Right cardiac atrium (tissue), 5 donors: ENCODE measurements at places on chromosomes 2 and 18.

DNA sequence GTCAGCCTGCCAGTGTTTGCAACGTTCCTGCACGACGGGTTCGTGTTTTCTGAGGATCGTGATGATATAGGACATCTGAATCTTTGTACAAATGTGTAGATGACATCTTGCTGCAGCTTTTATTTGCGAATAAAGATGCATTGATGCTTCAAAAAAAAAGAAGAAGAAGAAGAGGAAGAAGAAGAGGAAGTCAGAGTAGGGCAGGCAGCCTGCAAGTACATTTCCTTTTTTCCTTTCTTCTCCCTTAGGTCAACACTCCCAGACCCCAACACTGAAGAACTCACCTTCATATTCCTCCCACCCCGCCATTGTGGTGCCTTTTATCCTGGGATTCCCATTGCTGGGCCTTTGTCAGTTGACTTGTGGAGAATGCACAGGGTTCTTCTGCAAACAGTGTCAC, 91.5 kb downstream of the FHOD3 start:
- no peak for DNase-seq

DNA sequence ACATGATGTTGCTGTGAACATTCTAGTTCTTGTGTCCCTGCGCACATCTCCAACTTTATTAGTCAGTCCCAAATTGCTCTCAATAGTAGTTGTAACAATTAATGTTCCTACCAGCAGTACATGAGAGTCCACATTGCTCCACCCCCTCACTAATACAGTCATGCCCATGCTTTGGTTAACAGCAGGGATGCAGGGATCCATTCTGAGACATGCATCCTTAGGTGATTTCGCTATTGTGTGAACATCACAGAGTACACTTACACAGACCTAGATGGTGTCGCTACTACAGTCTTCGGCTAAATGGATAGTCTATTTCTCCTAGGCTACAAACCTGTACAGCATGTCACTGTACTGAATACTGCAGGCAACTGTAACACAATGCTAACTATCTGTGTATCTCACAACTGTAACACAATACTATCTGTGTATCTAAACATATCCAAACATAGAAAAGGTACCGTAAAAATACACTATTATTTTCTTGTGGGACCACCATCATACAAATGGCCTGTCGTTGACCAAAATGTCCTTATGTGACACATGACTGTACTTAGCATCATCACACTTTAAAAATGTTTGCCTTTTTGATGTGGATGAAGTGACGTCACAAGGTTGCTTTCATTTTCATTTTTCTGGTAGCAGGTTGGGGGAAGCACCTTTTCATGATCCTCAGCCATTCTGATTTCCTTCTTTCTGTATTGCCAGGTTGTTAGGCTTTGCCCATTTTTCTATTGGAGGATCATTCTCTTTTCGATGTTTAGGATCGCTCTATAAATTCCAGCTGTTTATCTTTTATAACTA, 82.9 kb upstream of the RNF152 start:
- DNase-seq, result no peak

DNA sequence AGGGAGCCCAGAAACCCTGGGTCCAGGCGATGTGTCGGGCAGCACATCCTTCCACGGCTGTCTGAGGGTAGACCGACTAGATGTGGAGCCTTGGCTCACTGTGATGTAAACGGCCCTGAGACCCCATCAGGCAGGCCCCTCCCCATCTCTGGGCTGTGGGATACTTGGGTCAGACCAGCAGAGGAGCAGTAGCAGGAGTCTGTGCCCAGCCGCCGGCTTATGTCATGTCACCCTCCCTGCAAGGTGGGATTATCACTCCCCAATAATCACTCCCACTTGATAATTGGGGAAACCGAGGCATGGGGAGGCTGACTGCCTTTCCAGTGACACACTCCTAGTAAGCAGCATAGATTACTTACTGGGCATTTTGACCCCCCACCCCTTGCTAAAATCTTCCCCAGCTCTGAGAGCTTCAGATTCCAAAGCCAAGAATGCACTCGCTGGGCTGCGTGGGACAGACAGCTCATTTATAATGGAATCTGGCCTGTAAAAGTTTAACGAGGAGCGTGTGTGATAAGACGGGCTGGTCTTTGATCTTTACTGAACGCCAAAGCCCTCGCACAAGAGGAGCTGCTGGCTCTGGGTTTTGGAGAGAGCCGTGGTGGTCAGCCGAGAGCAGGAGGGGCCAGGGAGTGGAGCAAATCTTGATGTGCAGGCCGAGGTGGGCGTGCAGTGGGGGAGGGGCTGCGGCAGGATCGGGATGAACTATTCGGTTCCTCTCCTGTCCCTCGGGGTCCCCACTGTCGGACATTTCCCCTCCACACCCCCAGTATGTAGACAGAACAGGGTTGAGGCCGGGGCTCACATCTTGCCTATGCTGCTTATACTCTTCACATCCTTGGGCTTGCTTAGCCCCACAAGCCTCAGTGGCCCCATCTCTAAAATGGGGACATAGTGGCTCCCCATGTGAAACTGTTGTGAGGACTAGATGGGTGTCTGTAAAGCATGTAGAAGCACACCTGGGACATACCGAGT, 200.0 kb downstream of the GLI2 start:
- no peak for DNase-seq

GRCh38 chr2:156434461-156435291, 1.5 kb upstream of the GPD2 start:
- no peak for DNase-seq

DNA sequence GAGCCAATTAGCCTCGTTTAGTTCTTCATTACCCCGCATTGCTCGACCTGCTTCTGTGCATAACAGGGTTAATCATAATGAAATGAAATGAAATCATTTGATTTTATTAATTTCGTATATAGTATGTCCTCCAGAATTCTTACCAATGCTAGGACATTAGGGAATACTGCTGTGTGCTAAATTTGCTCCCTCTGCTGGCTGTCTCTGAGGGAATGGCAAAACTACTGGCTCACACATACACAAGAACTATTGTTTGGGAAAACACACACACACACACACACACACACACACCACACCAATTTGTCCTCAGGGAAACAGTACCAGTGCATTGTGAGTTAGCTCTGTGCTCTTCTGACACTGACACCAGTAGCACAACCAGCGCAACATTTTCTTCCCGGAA, 273.3 kb upstream of the TCF4 start:
- no peak for DNase-seq

DNA sequence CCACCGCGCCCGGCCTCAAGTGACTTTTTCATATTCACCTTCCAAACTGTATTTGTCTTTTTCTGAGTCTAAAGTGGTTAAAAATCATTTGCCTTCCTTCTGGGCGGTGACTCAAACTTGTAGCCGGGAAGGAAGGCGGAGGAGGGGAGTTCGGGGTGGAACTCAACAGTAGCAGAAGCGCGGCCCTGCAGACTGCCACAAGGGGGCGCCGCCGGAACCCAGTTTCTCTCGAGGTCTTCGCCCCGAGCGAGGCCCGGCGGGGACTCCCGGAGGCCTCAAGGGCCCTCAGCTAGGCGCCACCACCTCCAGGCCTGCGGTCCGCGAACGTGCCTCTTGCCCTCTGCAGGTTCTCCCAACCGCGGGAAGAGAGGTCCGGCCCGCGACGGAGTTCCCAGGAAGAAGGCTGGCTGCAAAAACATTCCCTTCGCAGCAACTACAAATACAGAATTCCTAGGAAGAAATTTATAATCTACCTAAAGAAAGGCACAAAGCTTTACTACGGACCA, 16.8 kb upstream of the ITM2C start:
- DNase-seq, result peak; percentile 89

DNA sequence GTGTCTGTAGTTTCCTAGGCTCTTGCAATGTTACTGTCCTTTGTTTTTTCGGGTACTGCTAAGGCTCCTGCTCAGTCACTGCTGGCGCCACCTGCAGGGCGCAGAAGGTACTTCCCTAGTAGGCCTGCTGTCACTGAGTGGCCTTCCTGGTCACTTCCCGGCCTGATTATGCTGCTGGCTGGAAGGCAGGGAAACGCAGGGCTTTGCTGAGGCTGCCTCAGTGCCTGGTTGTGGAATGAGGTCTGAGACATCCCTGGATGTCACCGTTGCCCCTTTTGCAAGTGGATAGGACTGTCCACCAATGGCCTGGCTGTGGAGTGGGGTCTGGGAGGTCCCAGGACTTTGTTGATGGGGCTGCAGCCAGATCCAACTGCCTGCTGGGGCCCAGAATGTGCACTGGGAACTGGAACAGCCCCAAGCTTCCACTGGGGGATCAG, 13.1 kb downstream of the DAW1 start:
- peak; percentile 79 for DNase-seq

GRCh38 chr18:35695803-35696202, 114.3 kb downstream of the GALNT1 start:
- DNase-seq, result peak; percentile 91

GRCh38 chr18:79720359-79720733, 40.7 kb downstream of the CTDP1 start:
- DNase-seq, result no peak

DNA sequence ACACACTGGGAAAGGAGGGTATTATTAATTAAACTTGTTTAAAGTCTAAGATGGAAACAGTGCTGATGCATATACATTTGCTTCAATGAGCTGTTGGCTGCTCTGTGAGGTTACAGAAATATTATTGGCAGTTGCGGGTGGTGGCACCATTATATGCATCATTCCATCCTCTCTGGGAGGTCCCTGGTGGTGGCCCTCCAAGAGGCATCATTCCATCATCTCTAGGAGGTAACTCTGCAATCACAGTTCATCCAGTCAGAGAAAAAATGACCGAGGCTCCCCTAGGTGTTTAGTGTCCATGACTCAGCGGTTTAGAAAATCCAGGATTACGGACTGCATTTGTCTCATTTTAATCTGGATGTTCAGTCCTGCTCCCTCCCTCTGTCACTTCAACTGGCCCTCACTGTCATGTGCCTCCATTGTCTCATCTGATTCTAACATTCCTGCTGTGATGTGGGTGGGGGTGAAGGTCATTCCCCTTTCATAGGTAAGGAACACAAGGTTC, 15.4 kb downstream of the AFF3 start:
- DNase-seq, result no peak

DNA sequence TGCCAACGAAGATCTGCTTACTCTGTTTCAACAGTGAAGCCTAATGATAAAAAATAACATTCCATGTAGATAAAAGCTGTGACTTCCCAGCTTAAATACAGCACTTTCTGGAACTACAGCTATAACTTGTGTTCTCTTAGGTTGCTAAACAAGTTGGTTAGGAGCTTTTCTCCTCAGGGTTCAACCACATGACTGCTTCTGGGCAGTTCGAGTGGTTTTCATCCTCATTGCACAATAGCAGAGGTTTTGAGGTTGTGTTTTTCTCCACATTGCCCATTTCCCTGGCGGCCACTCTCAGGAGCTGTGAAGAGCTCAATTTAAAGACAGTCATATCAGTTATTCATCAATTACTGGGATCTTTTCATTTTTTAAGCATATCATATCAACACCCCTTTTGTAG, 102.2 kb upstream of the CYP1B1 start:
- peak; percentile 46 for DNase-seq

GRCh38 chr2:11082880-11083279, 72.4 kb upstream of the SLC66A3 start:
- no peak for DNase-seq

- DNase-seq, result no peak
Measured at GRCh38 chr2:151410485-151410834, 758 bp downstream of the RIF1 start.
